Liver (tissue), 10 donors: ENCODE measurements at places on chromosomes 13 and 19. TPM values are rescaled to one million over a fixed set of nuclear protein-coding genes. Genes with fewer than 3 reads are reported as not detected.

- DNase-seq, result no peak
Measured at GRCh38 chr13:34028496-34029442, 210.8 kb downstream of the RFC3 start.

GRCh38 chr13:30900952-30901749 lies 4.9 kb upstream of the MEDAG start:
- no peak for DNase-seq

- no peak for DNase-seq
Measured at GRCh38 chr13:104592545-104593250, 1526.5 kb upstream of the SLC10A2 start.

DNA sequence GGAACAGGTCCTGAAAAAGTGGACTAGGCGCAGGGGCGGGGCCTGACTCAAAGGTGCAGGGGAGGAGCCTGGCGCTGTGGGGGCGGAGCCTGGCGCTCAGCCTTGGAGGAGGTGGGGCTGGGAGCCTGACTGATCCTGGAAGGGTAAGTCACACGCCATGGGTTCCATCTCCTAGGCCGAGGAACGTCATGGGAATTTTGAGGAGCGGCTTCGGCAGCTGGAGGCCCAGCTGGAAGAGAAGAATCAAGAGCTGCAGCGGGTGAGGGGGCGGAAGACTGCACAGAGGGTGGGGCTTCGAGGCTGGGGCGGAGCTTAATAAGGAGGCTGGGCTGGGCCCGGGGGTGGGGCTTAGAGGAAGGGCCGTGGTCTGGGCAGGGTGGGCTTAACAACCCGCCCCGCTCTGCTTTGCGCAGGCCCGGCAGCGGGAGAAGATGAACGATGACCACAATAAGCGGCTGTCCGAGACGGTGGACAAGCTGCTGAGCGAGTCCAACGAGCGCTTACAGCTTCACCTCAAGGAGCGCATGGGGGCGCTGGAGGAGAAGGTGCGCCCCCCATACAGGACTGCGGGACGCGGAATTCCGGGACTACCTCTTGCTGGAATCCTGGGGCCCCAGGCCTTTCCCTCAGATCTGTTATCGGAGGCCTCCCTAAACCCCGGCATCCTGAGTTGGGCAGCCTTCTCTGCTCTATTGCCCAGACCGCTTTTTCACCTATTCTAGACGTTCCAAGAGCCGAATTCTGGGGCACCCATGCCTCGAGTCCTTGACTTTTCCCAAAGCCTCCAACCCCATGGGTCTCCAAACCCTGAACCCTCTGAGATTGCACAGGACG lies 14.5 kb downstream of the PPFIA3 start:
- peak; percentile 80 for DNase-seq

DNA sequence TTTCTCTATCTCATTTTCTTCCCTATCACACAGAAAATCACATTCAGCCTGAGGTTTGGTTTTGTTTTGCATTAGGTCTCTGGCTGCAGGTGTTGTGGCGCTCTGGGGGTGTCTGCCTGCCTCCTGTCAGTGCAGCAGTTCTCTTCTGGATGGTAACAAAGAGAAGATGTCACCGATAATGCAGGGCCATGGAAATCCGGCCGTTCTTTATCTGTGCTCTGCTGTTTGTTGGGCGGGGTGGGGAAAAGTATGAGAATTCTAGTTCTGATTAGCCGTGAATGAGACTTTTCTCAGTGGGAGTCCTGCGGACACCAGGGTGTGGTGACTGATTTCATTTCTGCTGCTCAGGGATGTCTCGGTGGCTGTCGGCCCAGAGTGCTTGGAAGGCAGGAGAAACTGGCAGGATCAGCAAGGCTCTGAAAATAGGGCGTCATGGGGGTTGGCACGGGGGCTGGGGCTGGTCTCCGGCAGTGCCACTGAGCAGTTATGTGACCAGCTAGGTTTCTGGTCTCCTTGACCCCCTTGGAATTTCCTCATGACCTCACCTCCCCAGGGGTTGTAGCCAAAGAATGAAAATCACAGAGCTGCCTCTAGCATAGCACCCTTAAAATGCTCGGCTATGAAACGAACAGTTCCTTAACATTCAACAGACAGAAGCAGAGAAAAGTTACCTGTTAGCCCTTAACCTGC lies 5.0 kb downstream of the RNF113B start:
- no peak for DNase-seq

- no peak for DNase-seq
Measured at GRCh38 chr19:39996218-39996810, 546 bp upstream of the ZNF546 start.

DNA sequence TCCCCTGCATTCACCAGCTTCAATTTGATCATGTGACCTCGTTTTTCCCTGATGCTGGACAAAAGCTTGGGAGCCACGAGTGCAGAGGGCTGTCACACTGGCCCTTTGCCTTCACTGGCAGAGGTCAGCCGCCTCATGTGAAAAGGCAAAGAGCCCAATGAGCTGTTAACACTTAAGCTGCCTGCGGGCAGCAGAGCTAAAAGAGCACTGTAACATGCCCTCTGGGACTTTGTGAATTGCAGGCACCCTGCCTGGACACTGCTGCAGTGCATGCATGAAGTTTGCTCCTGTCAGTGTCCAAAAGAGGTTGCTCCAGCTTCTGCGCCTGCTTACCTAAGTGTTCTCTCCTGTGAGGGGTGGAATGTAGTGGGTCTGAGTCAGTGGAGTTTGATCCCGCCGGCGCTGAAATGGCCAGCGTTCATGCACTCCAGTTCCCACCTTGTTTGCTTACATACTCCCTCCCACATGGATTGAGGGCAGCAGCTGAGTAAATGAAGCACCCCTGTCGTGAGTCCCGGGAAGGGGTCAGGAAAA lies 193.7 kb downstream of the RFC3 start:
- DNase-seq, result no peak

- no peak for DNase-seq
Measured at GRCh38 chr19:54084410-54084809, 3.2 kb upstream of the TARM1 start.

GRCh38 chr13:105914291-105915036 lies 621.0 kb downstream of the EFNB2 start:
- DNase-seq, result no peak

The TNNT1 gene
- polyA plus RNA-seq, result 0.15 TPM

The TLE2 gene
- polyA plus RNA-seq, result 7.0 TPM

The ERICH4 gene
- polyA plus RNA-seq, result not detected

The TNFSF13B gene
- 3.4 TPM for polyA plus RNA-seq

The PSG2 gene
- not detected for polyA plus RNA-seq
